Ecto neural progenitor cell (in vitro differentiated cells): ENCODE measurements at places on chromosomes 1 and 21.

DNA sequence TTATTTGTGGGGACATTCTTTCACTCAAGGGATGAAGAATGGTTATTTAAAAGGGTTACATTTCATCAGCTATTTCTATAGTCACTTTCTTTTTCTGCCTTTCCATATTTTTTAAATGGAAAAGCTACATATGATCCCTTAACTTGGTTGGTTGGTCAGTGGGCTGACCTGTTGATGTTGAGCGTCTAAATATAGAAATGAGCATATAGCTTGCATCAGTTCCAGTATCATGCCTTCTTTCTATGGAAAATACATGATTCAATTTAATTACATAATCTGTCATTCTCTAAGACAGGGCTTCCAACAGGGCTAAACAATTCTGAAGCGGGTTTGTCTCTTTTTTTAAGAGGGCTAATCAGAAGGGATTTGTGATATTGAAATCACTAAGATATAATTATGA, 40.6 kb downstream of the TYW3 start:
- DNase-seq = no peak

DNA sequence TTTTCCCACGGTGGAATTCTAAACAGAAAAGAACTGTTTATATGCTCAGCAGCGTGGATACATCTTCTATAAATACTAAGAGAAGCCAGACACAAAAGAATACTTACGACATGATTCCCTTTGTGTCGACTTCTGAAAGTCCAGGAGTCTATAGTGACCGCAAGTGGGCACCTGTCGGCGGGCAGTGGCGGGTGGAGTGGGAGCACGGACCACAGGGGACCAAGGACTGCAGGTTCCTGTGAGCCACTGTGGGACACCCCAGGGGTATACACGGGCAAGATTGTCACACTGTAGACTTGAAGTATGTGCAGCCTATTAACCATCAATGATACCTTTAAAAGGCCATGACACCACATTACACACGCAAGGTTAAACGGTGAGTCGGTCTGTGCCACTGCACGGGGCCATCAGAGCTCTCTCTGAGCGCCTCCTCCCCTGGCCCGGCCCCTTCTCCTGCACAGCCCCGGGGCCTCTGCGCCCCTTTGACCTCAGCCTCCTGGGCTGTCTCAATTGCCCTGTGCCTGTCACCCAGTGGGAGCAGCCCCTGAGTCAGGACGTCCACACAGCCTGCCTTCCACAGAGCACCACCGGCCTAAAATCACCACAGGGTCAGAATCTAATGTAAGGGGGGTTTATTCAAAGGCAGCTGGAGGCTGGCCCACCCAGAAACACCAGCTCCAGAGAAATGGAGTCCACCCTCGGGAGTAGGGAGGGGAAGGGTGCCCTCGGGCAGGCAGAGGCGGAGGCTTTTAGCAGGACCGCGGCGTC, 90.0 kb upstream of the COL6A1 start:
- DNase-seq = no peak

GRCh38 chr1:202086579-202087350, 36.0 kb upstream of the GPR37L1 start:
- DNase-seq = no peak

GRCh38 chr1:235107368-235108184, 21.1 kb downstream of the TOMM20 start:
- peak; percentile 36 for DNase-seq

GRCh38 chr1:82225421-82226185, 424.9 kb downstream of the ADGRL2 start:
- DNase-seq = no peak

DNA sequence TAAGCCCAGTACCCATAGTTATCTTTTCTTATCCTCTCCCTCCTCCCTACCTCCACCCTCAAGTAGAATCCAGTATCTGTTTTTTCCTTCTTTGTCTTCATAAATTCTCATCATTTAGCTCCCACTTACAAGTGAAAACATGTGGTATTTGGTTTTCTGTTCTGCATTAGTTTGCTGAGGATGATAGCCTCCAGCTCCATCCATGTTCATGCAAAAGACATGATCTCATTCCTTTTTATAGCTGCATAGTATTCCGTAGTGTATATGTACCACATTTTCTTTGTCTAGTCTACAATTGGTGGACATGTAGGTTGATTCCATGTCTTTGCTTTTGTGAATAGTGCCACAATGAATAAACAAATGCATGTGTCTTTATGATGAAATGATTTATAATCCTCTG, 55.2 kb downstream of the PRKACB start:
- DNase-seq = no peak

- DNase-seq = no peak
Observed at GRCh38 chr1:16351456-16351993, 755 bp downstream of the FBXO42 start.

GRCh38 chr1:247294282-247294681, 37.4 kb downstream of the ZNF496 start:
- no peak for DNase-seq

DNA sequence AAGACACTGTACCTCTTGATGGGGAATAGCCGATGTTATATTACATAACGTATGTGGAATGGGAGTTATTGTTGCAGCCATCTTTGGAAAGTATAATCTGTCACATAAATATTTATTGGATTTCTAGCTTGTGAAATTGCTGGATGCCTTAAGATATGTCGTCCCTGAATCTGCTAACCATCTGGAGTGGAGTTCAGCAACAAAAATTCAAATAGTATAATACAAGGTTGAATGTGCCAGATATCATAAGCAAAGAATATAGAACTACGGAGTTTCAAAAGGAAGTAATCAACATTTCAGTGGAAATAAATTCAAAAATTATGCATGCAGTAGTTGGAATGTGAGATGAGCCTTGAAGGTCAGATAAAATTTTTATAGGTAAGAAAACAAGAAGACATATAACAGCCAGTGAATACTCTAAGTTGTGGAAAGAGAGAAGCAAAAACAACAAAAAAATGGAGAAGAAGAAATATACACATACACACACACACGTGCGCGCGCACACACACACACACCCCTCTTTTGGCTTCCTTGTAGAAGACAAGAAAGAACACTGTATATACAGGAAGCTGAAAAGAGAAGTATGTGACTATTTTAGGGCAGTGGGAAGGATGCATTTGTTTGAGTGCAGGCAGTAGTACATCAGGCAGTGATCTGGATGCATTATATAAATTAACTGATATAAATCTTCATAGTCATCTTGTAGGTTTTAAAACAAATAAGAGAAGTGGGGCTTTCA, 516.7 kb downstream of the KCNT2 start:
- DNase-seq = no peak

DNA sequence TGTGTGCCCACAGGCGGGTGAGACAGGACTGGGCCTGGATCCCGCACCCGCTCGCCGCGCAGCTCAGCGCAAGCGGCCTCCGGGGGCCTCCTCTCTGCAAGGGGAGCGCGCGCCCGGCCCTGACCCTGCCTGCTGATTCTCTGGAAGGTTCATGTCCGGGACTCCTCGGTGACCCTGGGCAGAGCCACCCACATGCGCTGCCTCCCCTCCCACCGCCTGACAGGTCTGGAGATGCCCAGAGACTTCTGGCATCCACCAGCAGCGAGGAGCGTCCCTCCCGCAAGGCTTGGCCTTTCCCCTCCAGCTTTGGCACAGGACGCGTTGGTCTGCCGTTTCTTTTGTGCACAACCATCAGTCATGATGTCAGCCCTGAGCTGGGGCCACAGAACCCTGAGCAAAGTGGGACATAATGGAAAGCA, 42.0 kb upstream of the COL6A2 start:
- no peak for DNase-seq

DNA sequence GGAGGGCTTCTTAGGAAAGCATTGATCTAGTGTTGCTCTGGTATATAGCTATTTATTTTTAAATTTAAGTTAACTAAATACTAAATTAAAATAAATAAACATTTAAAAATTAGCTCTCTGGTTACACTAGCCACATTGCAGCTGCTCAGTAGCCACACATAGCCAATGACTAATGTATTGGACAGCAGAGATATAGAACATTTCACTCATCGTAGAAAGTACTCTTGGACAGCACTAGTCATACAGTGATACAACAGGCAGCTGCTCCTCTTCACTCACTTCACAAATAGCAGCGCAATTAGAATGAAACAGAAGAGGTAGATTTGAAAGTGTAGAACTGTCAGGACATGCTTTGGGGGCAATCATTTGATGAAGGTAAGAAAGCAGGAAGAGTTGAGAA, 245.4 kb downstream of the PBX1 start:
- DNase-seq = no peak

- no peak for DNase-seq
Observed at GRCh38 chr1:39328095-39328494, 123.6 kb downstream of the MACF1 start.

- DNase-seq = peak; percentile 3
Observed at GRCh38 chr1:235122348-235122747, 6.3 kb downstream of the TOMM20 start.

- DNase-seq = no peak
Observed at GRCh38 chr1:156553860-156554485, 18.4 kb downstream of the IQGAP3 start.

- DNase-seq = no peak
Observed at GRCh38 chr21:36753556-36753955, 54.6 kb downstream of the SIM2 start.

DNA sequence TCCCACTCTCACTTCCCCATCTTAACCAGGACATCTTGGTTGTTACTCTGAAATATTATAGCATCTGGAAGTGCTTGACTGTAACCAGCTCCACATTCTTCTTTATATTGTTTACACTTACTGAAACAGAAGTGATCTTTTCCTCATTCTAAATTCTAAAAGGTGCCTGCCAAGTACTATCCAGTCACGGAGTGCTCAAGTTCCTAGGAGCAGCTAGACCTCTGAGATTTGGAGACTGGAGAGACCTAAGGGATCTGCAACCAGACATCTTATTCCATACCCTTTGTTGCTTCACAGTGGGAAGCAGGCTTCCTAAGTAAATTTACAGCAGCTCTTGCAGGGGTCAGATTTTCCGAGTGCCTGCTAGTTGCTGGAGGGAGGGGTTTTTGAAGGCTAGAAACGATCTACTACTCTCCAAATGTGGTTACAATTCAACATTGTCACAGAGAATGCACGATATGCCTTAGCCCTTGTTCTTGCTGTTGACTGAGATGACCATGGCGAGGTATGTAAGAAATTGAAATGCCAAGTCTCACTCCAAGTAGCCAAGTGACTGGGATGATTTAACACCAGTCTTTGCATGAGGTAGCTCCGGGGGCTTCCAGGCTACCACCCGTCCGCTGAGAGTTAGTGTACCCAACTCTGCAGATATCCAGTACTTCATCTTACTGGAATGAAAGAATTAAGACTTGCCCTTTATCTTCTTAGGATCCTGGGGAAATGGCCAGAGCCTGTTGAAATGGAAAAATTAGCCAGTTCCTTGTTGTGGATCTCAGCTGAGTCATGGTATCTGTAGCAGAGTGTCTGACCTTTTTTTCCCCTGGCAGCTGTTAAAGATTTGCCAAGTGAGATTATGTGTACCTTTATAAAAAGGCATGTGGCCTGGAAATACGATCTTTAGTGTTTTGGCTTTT, 150.8 kb downstream of the MAST2 start:
- no peak for DNase-seq

DNA sequence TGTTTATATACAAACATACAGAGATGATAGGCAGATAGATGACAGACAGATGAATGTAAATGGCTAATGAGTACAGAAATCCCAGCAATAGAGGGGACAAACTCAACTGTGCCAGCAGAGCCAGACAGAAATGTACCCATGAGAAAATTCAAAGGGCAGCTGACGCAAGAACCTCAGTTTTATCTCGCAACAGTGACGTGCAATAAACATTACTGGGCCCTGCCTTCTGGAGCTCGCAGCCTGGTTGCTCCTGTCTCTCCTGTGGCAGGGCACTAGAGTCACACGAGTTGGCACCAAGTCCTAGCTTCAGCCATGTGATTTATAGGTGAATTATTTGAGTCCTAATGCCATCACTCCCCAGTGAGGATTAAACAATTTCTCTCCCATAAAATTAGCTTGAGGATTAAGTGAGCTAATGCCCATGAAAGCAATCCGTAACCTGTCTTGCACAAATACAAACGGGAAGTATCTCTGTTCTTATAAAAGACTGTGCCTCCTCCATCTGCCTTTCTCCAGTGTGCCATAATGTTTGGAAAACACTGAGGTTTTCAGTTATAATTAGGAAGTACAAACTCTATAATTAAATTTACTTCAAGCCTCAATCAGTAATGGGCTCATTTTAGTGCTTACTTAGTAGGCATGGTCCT, 50.7 kb downstream of the VAV3 start:
- no peak for DNase-seq

DNA sequence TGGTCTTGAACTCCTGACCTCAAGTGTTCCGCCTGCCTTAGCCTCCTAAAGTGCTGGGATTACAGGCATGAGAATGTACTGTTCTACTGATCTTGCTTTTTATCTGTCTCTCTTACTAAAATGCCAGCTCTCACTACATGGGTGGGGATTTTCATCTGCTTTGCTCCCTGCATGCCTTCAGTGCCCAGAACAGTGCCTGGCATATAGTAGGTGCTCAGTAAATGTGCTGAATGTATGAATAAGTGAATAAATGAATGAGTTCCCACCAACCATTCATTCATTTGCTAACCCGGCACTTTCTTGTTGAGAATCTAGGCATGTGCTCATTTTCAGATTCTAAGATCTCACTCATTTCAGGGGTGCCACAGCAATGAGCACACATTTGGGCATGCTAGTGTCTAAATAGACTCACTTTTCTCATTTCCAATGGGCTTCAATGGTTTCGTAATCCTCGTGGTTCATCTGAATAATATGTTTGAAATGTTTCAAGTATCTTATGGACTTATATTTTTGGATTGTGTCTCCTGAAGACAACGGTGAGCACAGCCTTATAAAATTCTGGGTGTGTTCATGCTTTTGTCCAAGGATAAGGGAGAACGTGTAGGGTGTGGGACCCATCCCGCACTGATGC, 7.6 kb downstream of the DHRS3 start:
- no peak for DNase-seq

DNA sequence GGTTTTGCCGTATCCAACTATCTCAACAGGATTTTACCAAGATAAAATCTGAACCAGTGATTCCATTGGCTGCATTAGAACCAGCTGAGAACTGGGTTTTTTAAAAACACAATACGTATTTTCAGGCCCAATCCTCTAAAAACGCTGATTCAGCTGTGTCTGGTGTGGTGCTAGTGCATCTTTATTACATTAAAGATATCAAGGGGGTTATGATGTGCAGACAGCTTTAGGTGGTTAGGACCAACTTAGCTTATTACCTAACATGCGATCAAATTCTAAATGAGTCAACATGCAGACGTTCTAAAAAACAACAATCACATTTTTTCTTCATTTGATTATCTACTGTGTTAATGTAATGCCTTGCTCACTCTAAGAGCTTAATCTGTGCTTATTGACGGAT, 32.0 kb upstream of the EXO1 start:
- no peak for DNase-seq

- DNase-seq = no peak
Observed at GRCh38 chr1:171139890-171140289, 45.2 kb upstream of the FMO2 start.

DNA sequence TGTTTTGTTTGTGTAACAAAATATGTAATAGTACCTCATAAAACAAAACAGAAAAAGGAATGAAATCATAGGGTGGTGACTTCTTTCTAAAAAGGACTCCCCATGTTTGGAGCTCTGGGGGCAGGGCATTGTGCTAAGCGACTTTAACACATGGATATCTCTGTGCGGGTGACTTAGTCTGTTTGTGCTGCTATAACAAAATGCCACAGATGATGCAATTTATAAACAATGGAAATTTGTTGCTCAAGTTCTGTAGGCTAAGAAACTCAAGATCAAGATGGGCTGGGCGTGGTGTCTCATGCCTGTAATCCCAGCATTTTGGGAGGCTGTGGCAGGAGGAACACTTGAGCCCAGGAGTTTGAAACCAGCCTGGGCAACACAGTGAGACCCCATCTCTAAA, 85.4 kb upstream of the SIM2 start:
- DNase-seq = no peak
